ENCODE measurements at places on chromosomes 2 and 18. TPM values are rescaled to one million over a fixed set of nuclear protein-coding genes. Genes with fewer than 3 reads are reported as not detected.

The CCDC141 gene
- total RNA-seq = not detected

The RGPD4 gene
- not detected for total RNA-seq

The SOWAHC gene
- total RNA-seq = 17.7 TPM

The GALR1 gene
- not detected for total RNA-seq

The GKN2 gene
- total RNA-seq = not detected

The ACVR1C gene
- total RNA-seq = 0.36 TPM

- DNase-seq = peak; percentile 22
Measured at GRCh38 chr2:1672738-1673137, 71.6 kb downstream of the PXDN start.

DNA sequence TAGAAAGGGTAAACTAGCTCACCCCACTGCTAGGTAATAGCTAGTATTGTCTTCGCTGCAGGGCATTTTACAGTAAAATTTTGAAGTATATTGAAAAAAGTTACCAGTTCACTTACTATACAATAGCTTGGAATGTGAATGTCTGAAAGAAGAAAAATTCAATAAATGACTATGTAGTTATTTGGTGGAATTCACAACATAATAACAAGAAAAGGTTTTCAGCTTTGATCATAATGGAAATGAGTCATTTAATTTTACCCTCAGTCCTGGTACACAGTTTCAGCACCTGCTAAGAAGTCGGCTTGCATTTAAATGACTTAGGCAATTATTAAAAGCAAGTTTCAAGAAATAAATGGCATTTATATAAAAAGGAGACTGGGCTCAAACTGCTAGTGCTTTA, 90.4 kb downstream of the NUP35 start:
- no peak for DNase-seq

GRCh38 chr2:113275556-113276215, 3.0 kb downstream of the PAX8 start:
- DNase-seq = peak; percentile 86

DNA sequence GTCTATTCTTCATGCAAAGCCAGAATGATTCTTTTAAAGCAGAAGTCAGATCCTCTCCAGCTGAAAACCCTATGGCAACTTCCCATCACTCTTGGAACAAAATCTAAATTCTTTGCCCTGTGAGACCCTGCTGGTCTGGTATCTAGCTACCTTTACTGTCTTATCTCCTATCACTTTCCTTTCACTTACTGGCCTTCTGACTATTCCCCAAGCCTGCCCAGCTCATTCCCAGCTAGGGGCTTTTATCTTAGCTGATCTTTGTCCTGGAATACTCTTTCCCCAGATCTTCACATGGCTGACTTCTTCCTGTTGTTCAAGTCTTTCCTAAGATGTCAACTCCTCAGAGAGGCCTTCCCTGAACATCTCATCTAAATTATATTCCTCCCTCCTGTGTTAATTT, 63.6 kb downstream of the GREB1L start:
- no peak for DNase-seq

DNA sequence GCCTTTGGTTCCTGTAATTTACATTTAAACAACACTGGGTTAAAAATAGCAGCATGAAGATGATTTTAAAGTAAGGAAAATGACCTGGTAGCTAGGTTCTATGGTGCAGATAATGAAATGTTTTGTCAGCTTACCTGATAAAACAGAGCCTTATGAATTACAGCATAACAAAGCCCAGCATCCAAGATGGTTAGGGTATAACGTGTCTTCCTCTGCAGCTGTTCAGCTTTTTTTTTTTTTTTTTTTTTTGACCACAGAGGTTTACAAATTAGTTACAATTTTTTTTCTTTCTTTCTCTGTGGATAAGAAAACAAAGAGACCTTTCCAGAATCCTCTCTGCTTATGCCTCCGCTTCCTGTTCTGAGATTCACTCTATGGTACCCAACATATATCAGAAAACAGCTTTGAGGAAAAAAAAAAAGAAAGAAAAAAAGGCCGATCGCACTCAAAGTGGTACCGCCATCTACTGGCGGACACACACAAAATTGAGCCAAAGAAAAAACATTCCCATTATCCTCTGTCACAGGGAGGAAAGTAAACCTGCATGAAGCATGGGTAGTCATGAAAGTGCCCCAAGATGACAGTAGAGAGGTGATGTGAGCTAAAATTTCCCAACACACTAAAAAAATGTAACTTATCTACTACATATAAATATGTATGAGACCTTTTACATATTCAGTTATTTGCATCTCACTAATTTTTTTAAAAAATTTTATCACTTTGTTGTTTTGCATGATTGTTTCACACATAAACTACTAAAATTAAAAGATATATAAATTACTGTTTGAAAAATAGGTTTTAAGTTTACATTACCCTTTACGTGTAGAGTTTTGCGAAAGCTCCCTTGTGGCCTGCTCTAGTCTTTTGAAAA, at the start of gene SCN3A:
TSS of gene SCN3A (minus strand) at position 362 of the 871 bp plus-strand sequence. CDS start 27,656 bp downstream, outside the sequence.
- DNase-seq = peak; percentile 15

GRCh38 chr18:5717256-5717655, 173.5 kb upstream of the EPB41L3 start:
- DNase-seq = no peak

GRCh38 chr2:69964353-69964841, 3.0 kb upstream of the ASPRV1 start:
- DNase-seq = no peak

GRCh38 chr2:132804051-132804450, 134.0 kb upstream of the LYPD1 start:
- peak; percentile 47 for DNase-seq

- DNase-seq = no peak
Measured at GRCh38 chr2:191895195-191895594, 48.3 kb upstream of the CAVIN2 start.

DNA sequence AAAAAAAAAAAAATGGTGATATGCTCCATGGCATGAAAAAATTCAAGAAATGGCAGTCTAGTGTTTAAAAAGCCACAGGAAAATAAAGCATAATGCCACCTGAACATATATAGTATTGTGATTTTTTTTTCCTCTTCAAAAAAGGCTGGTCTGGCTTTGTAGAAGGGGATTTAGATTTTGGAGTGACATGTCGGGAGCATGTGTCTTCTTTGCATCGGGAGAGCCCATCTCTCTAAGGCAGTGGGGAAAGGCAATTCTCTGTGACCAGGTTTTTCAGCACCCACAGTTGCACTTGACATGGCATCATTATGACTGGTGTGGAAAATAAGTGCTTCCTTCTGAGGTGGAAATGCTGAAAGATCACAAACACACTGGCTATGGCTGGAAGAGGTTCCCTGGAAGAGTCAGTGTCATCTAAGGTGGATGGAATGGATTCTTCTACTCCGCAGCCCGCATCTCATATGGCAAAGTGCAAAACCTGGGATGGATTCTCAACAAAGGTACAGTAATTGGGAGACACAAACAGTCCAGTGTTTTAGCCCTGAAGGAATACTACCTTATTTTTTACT, 172.5 kb downstream of the AGAP1 start:
- DNase-seq = peak; percentile 85

- no peak for DNase-seq
Measured at GRCh38 chr2:2026252-2026831, 282.0 kb upstream of the PXDN start.

- DNase-seq = no peak
Measured at GRCh38 chr18:378079-378478, 110.2 kb upstream of the THOC1 start.

DNA sequence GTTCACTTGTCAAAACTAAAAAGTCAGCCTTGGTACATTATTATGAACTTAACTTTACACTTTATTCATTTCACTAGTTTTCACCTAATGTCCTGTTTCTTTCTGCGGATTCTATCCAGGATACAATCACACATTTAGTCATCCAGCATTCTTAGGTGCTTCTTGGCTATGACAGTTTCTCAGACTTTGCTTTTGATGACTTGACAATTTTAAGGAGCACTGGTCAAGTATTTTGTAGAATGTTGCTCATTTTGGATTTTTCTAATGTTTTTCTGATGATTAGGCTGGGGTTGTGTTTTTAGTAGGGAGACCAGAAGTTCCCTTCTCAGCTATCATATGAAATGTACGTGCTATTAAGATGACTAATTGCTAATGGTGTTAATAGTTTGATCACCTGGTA, 601.2 kb downstream of the LRRTM4 start:
- DNase-seq = no peak
